Fibroblast of skin of scalp (primary cell): ENCODE measurements at places on chromosomes 4 and X.

GRCh38 chr4:2247128-2248043 is 5.5 kb upstream of the HAUS3 start:
- DNase-seq: no peak

DNA sequence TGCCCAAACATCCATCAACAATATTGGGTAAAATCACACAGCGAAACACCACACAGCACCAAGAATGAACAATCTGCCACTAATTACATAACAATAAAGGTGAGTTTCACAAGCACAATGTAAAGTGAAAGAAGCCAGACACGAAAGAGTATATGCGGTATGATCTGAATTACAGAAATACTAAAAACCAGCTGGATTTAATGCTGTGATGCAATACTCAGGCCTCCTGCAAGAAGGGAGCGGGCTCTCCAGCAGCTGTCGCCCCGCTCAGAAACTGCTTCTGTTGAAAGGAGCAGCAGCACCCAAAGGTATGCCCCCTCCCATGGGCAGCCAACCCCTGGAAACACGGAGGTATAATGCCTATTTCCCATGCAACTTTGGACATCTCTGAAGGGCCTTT is 77.0 kb downstream of the PAPSS1 start:
- DNase-seq: no peak

- DNase-seq: no peak
Observed at GRCh38 chr4:31016322-31017061, 296.3 kb downstream of the PCDH7 start.

- no peak for DNase-seq
Observed at GRCh38 chr4:169136330-169136729, 126.3 kb upstream of the CBR4 start.

- DNase-seq: peak; percentile 72
Observed at GRCh38 chr4:38759113-38759789, 23.5 kb downstream of the TLR10 start.

GRCh38 chr4:128299848-128300247 is 12.2 kb upstream of the PGRMC2 start:
- no peak for DNase-seq

DNA sequence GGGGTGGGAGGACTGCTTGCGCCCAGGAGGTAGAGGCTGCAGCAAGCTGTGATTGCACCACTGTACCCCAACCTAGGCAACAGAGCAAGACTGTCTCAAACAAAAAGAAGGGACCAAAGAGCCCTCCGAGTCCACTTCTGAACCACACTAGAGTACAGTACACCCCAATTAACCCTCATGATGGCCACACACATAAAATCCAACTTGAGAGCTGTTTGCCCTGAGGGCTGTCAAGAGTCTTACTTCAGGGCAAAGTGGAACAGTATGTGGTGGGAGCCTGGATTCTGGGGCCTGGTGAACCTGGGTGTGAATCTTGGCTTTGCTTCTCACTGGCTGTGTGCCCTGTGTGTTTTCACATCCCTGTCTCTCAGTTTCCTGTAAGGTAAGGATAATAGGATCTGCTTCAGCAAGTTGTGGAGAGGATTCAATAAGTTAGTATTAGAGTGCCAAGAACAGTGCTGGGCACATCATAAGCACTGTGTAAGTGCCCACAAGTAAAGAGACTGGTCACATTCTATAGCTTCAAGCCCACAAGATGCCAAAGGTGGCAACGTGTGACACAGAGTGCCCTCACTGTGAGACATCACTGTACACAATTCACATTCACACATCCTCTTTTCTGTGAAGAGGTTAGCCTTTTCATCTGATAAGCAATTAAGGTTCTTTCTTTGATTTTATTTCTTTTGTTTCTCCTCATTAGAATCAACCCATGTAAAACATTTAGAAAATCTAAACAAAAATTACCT is 52.1 kb downstream of the LEF1 start:
- no peak for DNase-seq

- DNase-seq: no peak
Observed at GRCh38 chr4:139337612-139338011, 35.3 kb upstream of the NDUFC1 start.

- no peak for DNase-seq
Observed at GRCh38 chr4:159925770-159926169, 822.9 kb downstream of the RAPGEF2 start.

DNA sequence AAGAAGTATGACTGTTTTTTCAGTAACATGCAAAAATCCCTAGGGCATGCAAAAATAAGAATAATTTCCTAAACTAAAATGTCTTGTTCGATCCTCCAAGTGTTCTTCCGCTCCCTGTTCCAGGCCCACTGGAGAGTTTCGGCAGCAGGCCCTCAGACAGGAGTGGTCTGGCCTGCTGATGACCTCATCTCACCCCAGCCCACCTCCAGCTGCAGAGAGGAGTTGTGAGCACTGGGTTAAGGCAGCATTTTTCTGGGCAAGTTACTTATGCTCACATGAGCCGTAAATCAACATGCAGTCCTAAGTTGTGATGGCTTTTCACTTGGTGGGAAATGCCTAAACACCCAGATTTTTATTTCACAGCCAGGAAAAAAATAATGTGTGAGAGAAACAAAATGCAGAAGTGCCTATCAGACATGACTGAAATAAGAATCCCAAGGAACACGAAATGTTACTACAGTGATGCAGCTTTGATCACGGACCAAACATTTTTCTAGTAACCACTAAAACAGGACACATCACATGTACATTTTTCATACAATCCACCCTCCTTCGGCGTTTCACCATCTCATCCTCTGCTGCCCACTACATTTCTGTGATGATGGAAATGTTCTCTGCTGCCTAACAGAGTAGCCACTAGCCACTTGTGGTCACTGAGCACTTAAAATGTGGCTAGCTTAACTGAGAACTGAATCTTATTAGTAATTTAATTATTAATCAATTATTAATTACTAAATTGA is 153.3 kb upstream of the TBL1X start:
- no peak for DNase-seq

GRCh38 chr4:13329963-13330362 is 154.2 kb downstream of the RAB28 start:
- DNase-seq: peak; percentile 22

DNA sequence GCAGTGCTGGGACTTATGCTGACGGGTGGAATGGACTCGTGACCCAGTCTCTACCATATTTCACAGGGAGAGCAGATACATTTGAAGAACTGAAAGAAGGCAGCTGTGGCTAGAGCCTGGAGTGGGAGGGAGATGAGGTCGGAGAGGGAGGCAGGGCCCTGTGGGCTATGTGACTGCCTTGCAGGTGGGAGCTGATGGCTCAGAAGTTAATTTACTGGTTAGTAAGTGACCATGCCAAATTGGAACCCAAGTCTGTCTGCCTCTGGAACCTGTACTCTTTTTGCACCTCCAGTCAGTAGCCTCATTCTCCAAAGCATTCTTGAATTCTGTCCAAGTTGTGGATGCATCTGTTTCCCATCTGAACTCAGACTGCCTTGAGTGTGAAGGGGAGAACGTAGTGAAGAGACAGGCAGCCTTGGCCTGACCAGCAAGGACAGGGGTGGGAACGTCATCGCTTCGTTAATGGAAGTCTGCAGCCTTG is 92.3 kb downstream of the REPS2 start:
- DNase-seq: peak; percentile 27

- DNase-seq: peak; percentile 49
Observed at GRCh38 chrX:10526451-10526850, 93.9 kb downstream of the MID1 start.

- no peak for DNase-seq
Observed at GRCh38 chrX:56987741-56988140, 7.6 kb downstream of the SPIN3 start.

GRCh38 chr4:37802068-37802666 is 24.3 kb upstream of the PGM2 start:
- peak; percentile 65 for DNase-seq

GRCh38 chr4:42632653-42633382 is 24.1 kb downstream of the ATP8A1 start:
- no peak for DNase-seq

- no peak for DNase-seq
Observed at GRCh38 chr4:181204109-181204508, 1039.1 kb upstream of the TENM3 start.

DNA sequence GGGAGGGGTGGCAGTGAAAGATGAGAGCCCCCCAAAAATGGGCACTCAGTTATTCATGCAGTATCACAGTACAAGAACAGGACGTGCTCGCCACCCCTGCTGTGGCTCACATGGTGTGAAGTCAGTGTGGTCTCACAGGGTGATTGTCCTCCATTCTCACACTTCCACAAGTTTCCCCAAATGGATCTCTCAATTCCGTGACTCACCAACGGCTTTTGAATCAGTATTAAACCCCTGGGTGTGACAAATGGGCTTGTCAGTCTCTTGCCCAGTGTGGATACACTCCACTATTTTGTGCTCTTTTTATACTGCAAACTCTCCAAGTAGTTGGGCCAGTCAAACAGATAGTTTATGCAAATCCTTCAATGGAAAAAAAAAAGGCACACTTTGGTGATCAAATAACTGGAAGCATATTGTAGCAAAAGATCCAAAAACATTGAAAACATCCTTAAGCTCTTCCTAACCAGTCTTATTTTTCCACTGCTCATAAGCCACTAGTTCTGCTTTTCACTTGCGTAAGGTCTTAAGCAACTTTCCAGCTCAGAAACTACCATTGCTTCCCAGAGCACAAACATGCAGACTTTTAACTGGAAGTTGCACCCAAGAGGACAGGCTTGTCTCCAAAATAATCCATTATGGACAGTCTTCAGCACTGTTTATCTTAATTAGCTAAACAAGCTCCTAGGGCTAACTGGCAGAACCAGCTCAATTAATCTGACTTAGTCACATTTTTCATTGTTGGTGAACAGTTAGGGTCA is 365.7 kb downstream of the PPP3CA start:
- DNase-seq: peak; percentile 44

- peak; percentile 8 for DNase-seq
Observed at GRCh38 chr4:141464366-141464765, 172.0 kb upstream of the IL15 start.

DNA sequence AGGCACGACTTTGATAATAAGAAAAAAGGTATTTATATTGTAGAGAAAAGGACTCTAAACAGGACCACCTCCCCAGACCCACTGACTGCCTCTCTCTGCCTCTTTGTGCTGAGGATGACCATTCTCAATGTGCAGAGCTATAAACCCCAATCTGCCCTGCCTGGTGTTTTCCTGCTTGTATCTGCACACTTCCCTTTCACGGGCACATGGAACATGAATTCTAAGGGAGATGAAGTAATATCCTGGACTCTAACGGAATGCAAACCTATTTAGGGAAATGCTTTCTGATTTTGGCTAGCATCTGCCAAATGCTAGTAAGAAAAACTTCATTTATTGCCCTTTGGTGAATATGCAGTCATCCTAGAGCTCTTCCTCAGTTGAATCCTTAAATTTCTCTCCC is 2.4 kb downstream of the DIPK2B start:
- DNase-seq: no peak

- peak; percentile 12 for DNase-seq
Observed at GRCh38 chrX:118974088-118974907, at the start of gene LONRF3. Gene LONRF3 (plus strand): TSS chrX:118974618. CDS start chrX:118974781, 163 bp downstream.

GRCh38 chrX:142201113-142201512 is 4.0 kb downstream of the MAGEC2 start:
- no peak for DNase-seq

GRCh38 chrX:70001269-70001668 is 48.5 kb downstream of the AWAT2 start:
- DNase-seq: peak; percentile 22

DNA sequence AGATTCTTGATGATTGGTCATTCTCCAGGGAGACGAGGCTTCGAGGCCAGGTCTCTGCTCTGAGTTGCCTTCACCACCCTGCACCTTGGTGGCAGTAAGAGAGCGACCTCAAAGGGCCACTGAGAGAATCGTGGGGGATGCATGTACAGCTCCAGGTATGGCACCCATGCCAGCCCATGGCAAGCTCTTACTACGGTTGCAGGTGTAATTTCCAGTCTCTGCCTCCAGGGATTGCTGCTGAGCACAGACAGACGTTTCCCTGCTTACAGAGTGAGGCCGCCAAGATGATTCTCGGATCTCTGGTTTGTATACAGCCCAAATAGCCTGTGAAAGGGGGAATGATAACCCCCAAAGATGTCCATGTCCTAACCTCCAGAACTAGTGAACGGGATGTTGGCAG is 16.3 kb upstream of the DRD5 start:
- no peak for DNase-seq

- no peak for DNase-seq
Observed at GRCh38 chr4:24219209-24219608, 329.4 kb upstream of the PPARGC1A start.

DNA sequence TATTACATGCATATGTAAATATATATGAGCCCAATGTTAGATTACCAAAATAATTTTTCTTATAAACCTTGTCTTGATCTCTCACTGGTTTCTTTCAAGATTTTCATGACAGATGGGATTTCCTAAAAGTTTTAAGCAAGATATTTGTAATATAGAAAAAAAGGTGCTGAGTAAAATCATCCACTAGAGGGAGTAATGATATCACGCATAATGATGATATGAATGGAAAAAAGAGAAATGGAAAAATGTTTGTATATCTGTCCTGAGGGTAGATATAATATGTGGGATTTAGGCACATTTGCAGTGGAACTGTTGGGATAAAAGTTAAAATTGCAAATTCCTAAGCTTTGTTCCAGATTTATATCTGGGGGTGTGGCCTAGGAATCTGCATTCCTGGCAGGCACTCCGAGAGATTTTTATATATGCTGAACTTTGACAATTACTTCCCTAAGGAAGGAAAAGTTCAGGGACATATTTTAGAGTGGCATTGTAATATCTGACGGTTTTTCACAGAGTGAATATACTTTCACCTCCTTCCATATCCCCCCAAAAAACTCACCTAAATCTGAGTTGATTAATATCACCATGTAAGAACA is 60.5 kb downstream of the TMA16 start:
- peak; percentile 24 for DNase-seq

GRCh38 chrX:150018931-150019361 is 80.7 kb upstream of the EOLA2 start:
- DNase-seq: peak; percentile 50

GRCh38 chr4:77669946-77670590 is 64.4 kb downstream of the CXCL13 start:
- no peak for DNase-seq

DNA sequence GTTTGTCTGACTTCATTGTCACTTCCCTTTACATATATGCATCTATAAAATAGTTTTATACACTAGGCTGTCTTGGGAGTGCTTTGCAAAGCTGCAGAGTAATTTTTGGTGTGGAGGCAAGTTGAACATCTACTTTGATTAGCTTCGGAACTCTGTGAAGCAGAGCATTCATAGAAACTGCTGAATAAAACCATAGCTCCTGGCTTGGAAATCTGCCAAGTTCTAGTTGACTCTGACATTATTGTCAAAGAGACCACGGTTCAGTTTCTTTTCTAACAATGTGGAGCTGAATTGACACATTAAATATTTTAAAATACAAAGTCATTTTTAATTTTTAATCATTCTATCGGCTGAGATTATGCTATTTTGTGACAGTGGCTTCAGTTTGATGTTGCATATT is 335.0 kb downstream of the BMPR1B start:
- no peak for DNase-seq
